ENCODE measurements at places on chromosomes 3 and 15. TPM values are rescaled to one million over a fixed set of nuclear protein-coding genes. Genes with fewer than 3 reads are reported as not detected.

AP3B2 gene
- polyA plus RNA-seq = not detected

IL17RE gene
- 1.6 TPM for polyA plus RNA-seq

SPSB4 gene
- 0.06 TPM for polyA plus RNA-seq

IL5RA gene
- not detected for polyA plus RNA-seq

CCDC54 gene
- polyA plus RNA-seq = not detected

ZNF710 gene
- 8.9 TPM for polyA plus RNA-seq

SLC28A2 gene
- not detected for polyA plus RNA-seq

CPNE9 gene
- not detected for polyA plus RNA-seq

ATP13A5 gene
- not detected for polyA plus RNA-seq

BCL6 gene
- polyA plus RNA-seq = 6.9 TPM

AMT gene
- polyA plus RNA-seq = 9.0 TPM

ESYT3 gene
- polyA plus RNA-seq = not detected

MUC20 gene
- 0.18 TPM for polyA plus RNA-seq

Measured in endothelial cell of umbilical vein (primary cell).